SJSA1 (cell line): ENCODE measurements at places on chromosomes 4 and X.

DNA sequence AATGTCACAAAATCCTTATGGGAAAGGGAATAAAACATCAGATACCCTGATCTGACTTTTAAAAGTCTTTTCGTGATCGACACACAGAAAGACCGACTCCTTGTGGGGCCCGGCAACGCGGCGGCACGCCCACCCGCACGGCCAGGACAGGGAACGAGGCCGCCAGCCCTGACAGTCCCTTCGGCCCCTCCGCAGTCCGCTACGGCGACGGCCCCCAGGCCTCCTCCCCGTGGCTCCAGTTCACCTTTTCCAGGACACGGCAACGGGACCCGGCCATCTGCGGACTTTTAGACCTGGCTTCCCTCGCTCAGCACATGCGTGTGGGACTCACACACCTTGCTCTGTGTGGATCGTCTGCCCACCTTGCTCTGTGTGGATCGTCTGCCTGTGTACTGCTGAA lies 33.6 kb upstream of the GTPBP6 start:
- DNase-seq: no peak

GRCh38 chrX:19750028-19750782 lies 137.2 kb downstream of the SH3KBP1 start:
- DNase-seq: no peak

- DNase-seq: no peak
These were observed 303.9 kb upstream of the GATB start for GRCh38 chr4:152064753-152065152.

- DNase-seq: no peak
These were observed 66.3 kb upstream of the GAB1 start for GRCh38 chr4:143270256-143270838.

- DNase-seq: no peak
These were observed 136.5 kb upstream of the GALNTL6 start for GRCh38 chr4:171676555-171677215.

DNA sequence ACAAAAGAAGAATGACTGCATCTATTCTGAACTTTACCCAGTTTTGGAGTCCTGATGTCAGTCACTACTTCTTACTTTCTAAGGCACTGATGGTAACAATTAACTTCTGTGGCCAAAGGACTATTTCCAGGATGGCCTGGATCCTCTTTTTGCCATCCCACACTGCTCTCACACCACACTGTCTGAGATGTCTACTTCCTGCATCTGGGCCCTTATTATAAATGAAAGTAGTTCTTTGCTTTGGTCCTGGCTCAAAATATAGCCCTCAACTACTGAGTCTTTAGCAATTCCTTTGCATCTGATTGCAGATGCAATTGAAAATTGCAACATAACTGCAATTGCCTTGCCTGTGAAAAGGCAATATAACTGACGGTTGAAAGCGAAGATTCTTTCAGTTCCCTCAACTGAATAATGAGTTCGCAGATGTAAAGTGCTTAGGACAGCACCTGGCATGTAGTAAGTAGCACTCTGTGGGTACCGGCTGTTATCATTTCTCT lies 44.2 kb downstream of the COQ2 start:
- no peak for DNase-seq

DNA sequence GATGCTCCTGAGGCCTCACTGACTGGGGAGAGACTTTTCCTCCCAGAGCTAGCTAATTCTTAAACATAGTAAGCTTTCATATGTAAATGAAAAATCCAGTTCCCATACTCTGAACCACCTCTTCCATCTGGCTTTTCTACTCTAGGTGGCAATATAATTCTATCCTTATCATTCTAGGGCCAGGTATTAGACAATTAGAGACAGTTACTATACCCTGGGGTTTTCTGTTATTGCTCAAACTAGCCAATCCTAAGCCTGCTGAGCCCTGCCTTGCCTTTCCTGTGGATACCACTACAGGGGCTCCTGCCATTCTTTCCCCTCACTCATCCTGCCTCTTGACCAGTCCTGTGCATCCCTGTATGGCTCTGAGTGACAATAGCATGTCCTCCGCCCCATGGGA lies 552.0 kb downstream of the STIM2 start:
- no peak for DNase-seq

DNA sequence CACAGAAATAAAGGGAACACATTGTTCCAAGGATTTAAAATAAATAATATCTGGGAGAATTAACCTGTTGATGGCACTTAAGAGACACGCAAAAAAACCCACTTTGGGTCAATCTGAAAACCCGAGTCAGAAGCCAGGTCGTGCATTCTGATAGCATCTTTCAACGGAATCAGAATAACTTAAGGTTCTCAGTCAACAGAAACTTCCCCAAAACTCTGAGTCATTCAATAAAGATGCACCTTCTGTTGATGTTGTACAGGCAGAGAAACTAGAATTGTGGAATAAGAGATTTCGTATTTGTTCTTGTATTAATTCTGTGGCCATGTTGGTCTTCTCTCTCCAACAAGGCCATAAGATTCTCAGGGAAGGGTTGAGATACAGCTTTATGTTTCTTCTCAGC lies 78.2 kb downstream of the MAOB start:
- DNase-seq: no peak

DNA sequence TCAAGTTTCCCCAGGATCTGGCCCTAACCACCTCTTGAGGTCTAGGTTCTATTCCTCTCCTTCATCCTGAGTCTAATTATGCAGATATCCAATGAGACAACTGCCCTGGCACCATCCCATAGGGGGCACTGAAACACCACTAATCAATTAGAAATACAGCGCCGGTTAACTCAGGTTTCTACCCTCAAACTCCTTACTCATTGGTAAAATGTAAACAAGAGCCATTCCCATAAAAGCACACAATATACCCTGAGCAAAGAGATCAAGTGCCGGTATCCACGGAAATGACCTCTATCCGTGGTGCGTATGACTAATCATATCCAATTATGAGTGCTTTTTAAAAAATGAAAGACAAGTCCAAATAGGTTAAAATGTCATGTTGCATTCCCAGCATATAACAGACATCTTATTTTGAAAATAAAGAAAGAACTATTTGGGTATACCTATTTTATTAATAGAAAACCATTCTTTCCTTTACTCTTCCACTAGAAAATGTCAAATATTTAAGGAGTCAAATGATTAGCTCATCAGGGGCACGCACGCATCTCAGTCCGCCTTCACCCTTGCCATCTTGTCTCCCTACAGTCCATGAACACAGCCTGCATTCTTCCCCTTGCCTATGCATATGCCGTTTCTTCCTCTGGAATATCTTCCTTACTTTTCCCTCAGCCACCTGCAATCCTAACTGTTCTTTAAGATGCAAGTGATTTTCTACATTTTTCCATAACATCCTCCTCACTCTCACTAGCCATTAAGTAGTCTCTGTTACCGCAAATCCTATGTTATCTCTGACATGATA lies 141.1 kb downstream of the MAML3 start:
- DNase-seq: peak; percentile 64

- no peak for DNase-seq
These were observed 140.7 kb downstream of the BTC start for GRCh38 chr4:74653331-74654229.

DNA sequence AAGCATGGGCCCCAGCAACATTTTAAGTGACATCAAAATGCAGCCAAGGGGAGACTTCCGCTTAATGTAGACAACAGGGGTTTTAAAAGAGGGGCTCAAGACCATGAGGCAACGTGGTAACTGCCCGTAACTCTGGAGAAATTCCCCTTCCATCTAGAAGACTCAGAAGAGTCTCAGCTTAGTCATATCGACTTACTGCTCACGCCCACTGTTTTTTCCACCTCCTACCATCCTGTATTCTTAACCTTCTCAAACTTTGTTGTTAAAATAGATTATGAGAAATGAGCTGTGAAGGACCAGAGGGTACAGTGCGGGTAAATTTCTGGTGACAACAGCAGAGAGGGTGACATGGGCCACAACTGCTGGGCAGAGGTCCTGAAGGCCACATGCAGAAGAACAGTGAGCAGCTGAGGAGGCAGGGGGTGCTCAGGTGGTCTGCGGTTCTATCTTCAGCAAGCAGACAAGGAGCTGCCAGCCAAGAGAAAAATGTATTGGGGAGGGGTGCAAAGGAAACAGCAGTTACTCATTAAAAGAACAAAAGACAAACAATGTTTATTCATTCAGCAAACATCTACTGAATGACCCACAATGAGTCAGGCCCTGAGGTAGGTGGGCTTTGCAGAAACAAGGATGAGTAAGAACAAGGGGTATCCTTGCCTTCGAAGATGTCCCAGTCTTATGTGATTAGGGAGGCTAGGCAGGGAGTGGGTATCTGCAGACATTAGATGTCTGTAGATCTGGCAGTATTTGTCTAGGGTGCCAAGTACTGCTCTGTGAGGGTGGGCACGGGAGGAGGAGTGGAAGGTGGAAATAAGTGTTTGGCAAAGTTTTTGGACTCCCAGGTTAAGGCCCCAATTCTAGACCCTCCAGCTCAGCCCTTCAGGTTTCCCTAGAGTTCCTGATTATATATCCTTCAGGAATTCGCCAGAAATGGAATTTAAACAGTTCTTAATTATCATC lies 175.3 kb downstream of the TSPAN5 start:
- DNase-seq: peak; percentile 78

GRCh38 chr4:93828995-93829819 lies 654 bp downstream of the ATOH1 start:
- no peak for DNase-seq

DNA sequence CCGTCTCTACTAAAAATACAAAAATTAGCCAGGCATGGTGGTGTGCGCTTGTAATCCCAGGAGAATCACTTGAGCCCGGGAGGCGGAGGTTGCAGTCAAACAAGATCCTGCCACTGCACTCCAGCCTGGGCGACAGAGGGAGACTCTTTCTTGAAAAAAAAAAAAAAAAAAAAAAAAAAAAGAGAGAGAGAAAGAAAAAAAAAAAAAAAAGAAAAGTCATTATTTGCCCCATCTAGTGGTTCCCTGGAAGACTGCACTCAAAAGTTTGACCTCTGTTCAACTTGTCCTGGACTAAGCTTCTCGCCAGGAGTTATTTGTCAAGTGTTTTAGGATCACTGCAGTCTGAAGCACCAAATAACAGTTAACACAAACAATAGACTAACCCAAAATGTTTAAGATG lies 45.3 kb upstream of the KCTD8 start:
- peak; percentile 4 for DNase-seq

- no peak for DNase-seq
These were observed 77.4 kb upstream of the GPR50 start for GRCh38 chrX:151099001-151099400.

DNA sequence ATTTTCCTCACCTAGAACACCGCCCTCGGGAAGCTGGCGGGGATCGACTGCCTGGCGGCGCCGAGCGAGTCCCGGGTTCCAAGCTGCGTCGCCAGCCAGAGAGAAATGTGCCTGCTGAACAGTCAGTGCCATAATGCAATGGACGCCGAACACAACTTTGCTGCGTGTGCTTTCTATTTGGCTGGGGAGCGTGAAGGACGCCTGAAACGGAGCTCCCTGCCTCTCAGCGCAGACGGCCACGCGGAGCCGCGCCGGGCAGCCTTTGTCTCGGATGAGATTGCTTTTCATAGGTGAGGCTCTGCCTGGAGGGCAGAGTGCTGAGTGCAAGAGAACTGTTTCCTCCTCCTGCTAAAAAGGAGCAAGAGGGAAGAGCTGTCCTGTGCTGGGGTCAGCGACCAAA lies 107.7 kb upstream of the BCOR start:
- no peak for DNase-seq

DNA sequence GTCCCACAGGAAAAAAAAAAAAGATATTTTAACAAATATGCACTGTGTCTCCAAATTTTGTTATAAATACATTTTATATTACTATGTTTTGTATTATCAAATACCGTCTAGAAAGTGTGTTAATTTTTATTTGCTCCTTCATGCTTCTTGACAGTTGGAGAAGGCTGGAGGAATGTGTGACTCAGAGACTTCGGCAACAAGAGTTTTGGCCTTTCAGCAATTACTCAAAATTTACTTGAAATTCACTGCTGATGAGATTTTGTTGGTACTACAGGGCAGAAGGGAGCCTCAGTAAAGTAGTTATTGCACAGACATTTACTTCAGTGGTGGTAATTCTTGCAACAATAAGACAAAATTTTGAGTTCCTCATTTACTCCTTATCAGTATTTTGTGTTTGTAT lies 2164.0 kb downstream of the PCDH7 start:
- no peak for DNase-seq

DNA sequence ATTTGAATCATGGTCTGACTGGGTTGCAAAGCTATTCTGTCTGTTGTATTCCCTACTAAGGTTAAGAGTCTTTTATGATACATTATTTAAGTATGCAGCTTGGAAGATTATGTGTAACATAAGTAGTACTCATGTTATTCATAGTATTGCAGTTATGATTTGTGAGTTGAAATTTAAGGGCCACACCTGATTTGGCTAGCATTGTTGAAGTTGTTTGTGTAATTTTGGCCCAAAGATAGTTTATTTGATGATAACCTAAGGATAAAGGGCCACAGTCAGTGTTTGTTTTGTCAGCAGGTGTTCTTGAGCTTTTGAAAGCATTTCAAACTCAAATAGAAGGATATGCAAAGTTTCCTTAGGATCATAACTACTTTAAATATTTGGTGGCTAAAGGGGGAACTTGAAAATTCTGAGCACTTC lies 38.9 kb downstream of the NUDT9 start:
- no peak for DNase-seq

GRCh38 chr4:113919611-113920010 lies 59.8 kb downstream of the ARSJ start:
- DNase-seq: peak; percentile 8

DNA sequence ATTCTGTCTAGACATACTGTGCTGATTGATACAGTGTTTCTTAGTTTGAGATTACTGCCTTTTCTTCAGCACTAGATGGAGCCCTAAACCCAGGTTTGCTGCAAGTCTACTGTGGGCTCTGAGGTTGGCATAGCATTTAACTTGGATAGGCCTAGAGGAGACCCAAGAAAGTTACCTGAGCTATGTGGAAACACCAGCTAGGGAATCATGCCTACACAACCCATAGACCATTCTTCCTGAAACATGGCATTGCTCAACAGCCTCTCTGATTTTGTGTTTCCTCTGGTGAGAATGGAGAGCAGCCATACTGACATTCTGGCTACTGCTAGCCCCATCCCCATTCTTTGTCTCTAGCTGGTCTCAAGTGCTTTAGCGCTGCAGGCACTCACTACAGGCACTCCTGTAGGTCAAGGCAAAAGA lies 287.7 kb upstream of the PCDH18 start:
- no peak for DNase-seq

DNA sequence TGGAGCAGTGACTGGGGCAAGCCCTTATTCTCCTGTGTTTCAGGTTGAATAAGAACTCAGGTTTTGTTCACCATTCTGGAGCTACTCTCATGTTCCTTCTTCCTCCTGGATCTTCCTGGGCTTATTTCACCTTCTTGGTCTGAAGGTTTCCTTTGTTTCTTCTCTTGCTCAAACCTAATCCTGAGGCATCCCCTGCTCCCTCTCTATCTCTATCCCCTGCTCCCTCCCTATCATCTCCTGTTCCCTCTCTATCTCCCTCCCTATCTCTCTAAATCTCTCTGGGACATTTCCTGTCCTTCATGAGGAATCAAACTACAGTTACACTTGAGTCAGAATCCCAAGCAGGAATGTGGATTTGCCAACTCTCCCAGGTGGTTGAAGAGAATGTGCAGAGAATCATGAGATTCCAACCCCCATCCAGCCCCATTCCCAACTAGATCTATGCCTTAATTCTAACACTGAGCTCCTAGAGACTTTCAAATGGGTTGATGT lies 134.9 kb upstream of the ZIC3 start:
- no peak for DNase-seq

GRCh38 chrX:1111601-1112300 lies 100.7 kb downstream of the CRLF2 start:
- no peak for DNase-seq
